LoVo (cell line): ENCODE measurements at places on chromosomes 3 and 15.

GRCh38 chr3:118628704-118629341 lies 405.8 kb downstream of the IGSF11 start:
- peak; percentile 50 for DNase-seq

DNA sequence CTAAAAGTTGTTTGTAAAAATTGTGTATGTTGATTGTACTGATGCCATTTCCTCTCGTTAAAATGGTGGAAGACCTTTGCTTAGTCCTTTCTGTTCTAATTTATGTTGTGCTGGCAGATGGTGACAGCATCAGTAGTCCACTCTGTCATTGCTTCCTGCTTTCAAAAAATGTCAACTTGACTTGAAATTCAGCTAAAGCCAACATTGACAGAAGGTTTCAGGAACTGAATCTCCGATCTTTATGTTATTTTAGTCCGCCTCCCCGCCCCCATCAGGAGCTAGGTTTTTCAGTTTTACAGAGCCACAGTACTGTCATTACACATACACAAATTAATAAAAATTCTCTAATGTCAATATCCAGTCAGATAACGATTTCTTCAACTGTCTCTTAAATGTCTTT lies 1.5 kb downstream of the CEP63 start:
- no peak for DNase-seq

- no peak for DNase-seq
Observed at GRCh38 chr15:48486228-48486627, 155.0 kb downstream of the DUT start.

DNA sequence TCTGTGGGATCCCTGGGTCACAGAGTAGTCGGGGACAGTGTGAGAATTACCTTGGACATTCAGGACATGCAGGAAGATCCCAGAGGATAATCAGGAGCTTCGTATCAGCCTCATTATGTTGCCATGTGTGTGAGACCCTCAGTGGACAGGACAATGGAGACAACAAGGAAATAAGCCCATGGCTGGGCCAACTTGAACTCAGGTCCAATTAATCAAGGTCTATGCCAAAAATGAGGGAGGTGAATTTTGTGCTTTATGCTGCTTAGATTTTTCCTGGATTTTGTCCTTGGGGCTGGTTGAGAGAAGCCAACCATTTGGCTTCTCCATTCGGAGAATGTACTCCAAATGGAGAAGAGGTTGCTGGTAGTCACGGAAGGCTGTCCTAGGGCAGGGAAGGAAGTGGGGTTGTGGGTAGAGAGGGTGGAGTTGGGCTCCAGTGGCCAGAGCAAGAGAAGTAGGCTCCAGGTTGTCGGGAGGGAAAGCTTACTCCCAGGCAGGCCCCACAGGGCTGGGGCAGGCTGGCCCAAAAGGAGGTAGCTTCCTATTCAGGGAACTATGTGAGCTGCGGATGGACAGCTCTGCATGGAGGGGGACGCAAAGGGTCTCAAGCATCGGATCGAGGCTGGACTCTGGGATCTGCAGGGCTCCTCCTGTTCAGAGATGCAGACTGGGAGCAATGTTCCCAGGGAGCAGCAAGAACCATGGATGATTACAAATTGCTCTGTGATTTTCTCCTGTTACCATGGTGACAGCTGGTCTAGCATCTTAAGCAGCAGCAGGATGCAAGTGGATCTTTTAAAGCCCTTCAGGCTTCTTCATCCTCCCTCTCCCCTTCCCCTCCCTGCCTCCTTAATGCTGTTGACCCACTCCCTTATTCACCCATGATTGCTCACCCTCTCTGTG lies 91.1 kb downstream of the WNT7A start:
- no peak for DNase-seq

GRCh38 chr3:4030624-4031023 lies 231.4 kb downstream of the LRRN1 start:
- no peak for DNase-seq

- no peak for DNase-seq
Observed at GRCh38 chr3:139588450-139588849, 48.9 kb upstream of the RBP1 start.

DNA sequence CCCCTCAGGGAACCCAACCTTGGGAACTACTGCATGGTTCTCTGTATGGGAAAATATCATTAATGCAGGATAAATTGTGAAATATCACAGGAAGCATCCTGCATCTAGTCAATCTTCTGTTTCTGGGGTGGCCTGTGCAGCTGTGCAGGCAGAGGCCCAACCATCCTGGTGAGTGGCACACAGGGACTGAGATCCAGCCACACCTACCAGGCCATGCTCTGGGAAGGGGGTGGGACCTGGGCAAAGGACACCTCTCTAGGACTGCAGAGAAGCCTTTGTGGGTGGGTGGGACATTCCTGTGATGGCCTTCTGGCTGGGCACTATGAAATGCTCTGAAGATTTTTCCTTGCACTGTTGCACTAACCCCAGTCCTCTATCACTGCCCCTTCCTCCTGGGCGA lies 26.8 kb downstream of the CCRL2 start:
- DNase-seq: no peak

GRCh38 chr3:142509079-142509478 lies 61.2 kb upstream of the XRN1 start:
- no peak for DNase-seq

- no peak for DNase-seq
Observed at GRCh38 chr3:99627062-99627826, 11.2 kb upstream of the COL8A1 start.

DNA sequence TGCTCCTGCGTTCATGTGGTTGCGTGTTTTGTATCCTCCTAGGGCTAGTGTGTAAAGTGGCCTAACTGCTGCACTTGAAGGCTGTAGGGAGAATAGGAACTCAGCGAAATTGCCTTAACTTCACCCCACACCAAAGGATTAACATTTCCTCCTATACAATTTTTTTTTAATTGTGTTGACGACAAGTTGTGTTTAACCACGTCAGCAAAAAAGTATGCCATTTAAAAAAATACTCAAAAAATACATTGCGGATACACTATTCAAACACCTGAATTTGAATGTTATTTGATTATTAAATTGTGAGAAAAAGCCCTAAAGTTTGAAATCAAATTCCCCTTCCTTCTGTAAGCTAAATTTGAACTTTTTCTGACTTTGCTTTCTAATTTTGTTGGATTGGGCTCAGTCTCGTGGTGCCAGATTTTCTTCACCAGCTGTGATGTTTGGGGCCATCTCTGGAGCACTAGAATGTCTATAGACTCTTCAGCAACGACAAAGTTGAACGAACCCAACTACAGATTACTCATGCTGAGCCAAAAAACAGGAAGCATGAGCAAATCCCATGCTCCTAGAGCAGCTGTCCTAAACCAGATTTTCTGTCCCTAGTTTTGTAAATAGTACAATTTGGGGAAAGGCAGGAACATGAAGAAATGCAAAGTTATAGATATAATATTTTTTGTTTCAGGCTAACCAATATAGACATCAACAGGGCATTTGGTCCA lies 8.1 kb upstream of the SLC9A9 start:
- DNase-seq: no peak

DNA sequence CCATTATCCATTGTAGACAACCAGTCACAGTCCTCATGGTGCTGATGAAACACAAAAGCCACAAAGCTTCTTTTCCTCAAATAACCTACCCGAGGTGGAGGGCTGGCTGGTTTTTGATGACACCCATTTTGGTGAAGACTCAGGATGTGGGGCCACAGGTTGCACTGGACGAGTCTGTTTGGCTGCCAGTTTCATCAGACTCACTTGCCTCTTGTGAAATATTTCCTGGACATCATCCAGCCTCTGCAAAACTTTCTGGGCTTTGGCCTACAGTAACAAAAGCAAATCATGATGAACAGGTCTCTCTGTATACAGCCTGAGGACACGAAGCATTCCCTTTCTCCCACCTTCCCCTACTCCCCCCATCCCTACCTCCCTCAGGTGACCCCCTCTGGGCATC lies 42.2 kb downstream of the B3GNT5 start:
- peak; percentile 20 for DNase-seq

DNA sequence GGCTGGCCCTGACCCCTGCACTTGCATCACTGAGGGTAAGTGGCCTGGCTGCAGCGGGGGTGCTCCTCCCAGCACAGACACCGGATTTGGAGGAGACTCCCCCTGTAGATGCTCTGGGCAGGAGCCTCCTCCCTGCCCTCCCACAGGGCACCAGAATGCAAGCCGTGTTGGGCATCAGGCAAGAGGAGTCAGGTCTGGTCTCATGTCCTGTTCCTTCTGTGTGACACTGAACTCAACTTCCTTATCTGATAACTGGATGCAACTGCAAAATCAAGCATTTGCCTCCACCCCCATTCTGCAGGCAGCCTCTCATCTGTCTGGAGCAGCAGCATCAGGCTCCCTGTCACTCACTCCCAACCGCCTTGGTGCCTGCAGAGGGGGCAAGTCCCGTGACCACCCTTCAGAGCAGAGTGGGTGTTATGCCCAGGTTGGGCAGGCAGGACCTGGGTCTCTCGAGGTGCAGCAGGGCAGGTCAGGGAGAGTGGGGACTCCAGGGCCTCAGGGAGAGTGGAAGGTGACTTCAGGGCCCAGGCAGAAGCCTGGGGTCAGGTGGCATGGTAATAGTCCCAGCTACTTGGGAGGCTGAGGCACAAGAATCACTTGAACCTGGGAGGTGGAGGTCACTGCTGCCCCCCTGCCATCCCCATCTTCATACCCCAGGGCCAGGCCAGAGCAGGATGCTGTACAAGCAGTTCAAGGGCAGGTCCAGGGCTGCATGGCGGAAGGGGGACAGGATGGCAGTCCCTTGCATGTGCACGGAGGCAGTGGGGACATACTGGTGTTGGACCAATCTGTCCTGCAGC lies 10.5 kb upstream of the RPL29 start:
- no peak for DNase-seq

DNA sequence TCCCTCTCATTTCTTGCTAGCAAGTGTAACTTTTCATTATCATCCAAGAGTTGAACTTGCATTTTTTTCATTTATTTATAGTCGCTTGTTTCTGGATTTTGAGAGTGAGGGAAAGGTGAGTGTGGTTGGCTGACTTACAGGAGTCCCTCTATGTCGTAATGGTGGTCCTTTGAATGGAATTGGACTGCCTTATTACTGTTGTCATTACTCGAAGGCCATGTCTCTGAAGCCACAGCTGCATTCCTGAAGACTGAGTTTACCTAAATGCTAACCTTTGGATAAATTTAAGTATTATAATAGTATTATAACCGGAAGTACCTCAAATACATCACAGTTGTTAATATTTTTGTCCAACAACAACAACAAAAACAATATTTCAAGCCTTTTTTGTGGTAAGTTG lies 488.9 kb downstream of the GABRG3 start:
- no peak for DNase-seq

DNA sequence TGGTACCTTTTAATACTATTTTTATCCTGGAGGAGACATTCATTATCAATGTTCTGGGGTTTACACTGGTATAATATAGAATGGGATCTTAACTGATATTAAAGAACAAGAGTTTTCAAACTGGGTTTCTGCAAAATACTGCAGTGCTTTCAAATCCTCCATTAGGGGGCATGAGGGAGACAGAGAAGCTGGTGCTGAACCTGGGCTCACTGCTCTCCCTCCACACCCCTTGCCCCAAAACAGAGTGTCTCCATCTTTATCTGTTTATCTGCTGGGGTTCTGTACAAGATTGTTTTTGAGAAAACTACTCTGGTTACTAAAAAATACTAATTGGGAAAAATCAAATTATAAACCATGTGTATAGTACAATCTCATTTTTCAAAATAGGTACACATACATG lies 41.7 kb downstream of the CADPS start:
- no peak for DNase-seq

DNA sequence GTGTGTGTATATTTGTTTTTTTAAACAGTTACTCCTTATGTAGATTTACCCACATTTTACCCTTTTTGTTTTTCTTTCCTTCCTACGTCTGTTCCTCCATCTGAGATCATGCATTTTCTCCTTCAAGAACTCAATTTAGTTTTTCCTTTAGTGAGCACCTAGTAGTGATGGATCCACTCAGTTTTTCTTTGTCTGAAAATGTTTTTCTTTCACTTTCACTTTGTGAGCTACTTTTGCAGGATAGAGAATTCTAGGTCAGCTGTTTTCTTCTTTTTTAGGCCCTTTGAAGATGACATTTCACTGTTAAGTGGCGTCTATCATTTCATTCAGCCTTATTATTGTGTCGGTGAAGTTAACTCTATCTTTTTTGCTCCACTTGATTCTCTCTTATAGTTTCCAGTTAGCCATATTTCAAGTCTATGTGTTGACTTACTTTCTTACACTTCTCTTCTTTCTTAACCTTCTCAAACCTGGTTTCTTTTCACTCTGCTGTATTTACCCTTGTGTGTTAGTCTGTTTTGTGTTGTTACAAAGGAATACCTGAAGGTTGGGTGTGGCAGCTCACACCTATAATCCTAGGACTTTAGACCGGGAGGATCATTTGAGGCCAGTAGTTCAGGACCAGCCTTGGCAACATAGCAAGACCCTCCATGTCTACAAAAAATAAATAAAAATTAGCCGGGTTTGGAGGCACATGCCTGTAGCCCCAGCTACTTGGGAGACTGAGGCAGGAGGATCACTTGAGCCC lies 55.8 kb downstream of the PRKCI start:
- DNase-seq: peak; percentile 18

GRCh38 chr15:75695634-75696310 lies 16.9 kb downstream of the CSPG4 start:
- DNase-seq: no peak

- no peak for DNase-seq
Observed at GRCh38 chr3:15307580-15307979, 24.8 kb downstream of the SH3BP5 start.

- no peak for DNase-seq
Observed at GRCh38 chr3:126156468-126156867, 23.9 kb downstream of the ALDH1L1 start.

- DNase-seq: no peak
Observed at GRCh38 chr3:34207806-34208205, 409.4 kb downstream of the PDCD6IP start.

GRCh38 chr15:50181201-50181968 lies 611 bp upstream of the SLC27A2 start:
- DNase-seq: no peak

GRCh38 chr15:43518197-43518761 lies 871 bp downstream of the MAP1A start:
- no peak for DNase-seq

DNA sequence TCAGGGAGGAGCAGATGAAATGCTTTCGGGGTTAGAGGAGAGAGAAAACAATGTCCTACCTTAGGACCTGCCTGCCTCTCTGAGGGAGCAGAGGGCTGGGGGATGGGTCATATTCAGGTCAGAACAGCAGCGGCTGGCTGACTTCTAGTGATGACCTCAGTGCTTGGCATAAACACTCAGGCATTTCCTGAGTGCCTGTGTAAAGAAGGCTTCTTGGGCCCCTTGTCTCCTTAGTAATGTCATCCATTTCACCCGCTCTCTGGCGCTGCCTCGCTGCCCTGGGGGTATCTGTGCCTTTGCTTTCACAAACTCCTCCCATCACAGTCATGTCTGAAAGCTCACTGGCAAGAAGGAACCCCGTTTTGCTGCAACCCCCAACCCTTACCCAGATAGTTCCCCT lies 82.9 kb upstream of the GSK3B start:
- no peak for DNase-seq
